ENCODE measurements at places on chromosomes 7 and 10.

DNA sequence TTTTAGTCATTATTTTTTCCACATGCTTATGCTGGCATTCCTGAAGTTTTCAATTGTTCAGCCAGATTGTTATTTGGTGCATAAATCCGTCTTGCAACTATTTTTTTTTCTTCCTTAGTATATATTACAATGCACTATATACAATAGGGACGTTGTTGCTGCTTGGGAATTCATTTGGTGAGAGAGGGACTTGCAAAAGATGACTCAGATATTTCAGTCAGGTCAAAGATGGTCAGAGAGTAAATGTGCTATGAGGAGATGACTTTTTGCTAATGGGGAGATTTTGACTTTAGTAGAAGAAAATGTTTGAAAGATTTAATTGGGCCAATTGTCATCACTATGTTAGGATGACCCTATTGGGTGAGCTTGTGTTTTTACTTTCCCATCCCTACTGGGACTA, 348.4 kb upstream of the MTPN start:
- no peak for DNase-seq

- DNase-seq: no peak
These were observed 47.7 kb downstream of the RASGEF1A start for GRCh38 chr10:43218951-43219837.

DNA sequence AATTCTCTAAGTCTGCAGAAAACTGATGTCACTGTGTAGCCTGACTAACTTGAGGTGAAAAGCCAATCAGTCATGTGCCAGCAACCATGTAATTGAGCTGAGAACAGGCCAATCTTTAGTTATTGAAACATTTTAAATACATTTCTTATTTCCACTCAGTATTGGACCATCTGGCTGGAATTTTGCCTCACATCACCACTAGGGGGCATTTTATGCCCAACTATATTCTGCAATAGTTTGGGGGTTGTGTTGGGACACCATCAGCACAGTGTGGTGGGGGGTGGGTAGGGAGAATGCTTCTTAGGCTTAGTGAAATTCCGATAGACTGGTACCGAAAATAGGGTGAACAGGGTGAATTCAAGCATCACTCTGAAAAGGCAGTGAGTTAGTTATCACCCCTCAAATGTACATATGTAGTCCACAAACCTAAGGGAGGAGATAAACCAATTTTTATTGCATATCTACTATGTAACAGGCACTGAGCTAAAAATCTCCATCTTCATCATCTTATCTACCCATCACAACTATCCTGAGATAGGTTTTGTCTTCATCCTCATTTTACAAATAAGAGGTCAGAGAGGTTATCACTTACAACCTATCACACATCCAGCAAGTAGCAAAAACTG, 17.8 kb downstream of the NPSR1 start:
- DNase-seq: no peak

GRCh38 chr10:95792874-95793285, 36.9 kb downstream of the ENTPD1 start:
- peak; percentile 58 for DNase-seq

GRCh38 chr7:88377434-88377833, 70.7 kb upstream of the STEAP4 start:
- no peak for DNase-seq

GRCh38 chr10:44966129-44966815, 6.7 kb downstream of the RASSF4 start:
- DNase-seq: peak; percentile 33

- DNase-seq: no peak
These were observed 124.5 kb downstream of the AHR start for GRCh38 chr7:17422966-17423365.

GRCh38 chr10:69789164-69789576, 12.5 kb upstream of the COL13A1 start:
- DNase-seq: no peak

- no peak for DNase-seq
These were observed 93.6 kb downstream of the PRLHR start for GRCh38 chr10:118501637-118502440.
